ENCODE measurements at places on chromosomes 3 and 15.
A peak's percentile ranks its signal among the peaks of the same experiment; 100 is the strongest.

DNA sequence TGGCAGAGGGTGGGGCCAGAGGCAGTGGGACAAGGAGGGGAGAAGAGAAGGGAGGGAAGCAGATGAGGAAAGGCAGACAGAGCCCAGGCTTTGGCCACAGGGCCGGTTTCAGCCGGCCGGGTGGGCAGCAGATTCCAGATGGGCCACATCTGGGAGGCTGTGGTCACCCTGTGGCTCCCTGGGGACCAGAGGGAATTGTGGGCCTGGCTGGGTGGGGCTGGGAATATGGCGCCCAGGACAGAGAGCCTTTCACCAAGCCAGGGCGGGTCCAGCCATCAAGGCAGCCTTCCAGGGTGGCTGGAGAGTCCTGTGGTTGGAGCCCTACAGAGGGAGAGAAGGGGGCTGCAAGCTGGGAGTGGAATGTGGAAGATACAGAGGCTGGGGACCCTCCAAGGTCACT lies 18.9 kb downstream of the PTH1R start:
- no peak for DNase-seq

DNA sequence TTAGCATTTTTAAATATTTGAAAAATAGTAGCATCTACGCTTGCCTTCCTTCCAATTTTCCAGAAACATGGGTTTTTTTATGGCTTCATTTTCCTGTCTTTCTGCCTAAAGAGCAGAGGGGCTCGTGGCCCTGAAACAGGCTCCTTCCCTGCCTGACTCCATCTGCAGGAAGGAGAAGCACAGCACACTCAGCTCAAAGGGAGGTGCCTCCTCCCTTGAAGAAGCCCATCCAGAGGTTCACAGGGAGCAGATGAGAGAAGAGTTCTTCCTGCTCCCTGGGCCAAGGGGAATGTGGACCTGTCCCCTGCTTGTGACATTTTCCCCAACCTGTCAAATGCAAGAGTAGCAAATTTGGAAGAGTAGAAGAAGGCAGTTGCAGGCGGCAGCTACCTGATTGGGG lies 55.8 kb downstream of the BBX start:
- no peak for DNase-seq

DNA sequence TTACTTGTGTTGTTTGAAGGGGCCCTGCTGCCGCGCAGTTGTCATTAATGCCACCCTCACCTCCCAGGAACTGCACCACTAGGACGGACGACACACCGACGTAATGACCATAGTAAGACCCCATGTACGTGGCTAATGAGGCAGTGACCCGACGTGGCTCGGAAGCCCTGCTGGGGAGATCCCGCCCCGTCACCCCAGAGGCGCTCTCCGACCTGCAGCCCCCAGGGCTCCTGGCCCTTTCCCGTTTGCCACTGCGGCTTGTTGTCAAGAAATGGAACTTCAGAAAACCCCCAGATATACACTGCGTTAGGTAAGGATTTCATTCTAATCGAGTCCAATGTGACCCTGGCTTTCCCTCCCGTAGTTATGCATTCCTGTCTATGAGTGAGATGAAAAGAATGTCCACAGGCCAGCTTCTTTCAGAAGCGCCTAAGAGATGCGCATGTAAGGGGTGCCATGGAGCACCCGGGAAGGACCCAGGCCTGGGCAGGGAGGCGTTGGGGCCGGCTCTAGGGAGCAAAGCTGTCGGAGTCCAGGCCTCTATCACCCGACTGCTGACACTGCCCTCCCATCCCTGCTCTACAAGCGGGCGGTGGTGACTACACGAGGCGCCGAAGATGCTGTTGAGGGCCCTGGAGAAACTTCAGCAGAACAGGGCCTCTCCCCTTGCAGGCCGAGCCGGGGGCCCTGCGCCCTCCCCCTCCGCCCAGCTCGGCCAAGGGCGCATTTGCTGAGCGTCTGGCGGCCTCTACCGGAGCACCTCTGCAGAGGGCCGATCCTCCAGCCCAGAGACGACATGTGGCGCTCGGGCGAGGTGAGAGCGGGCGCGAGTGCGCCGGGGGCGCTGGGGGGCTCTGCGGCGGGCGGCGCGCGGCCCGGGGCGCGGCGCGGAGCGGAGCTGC lies at the start of gene GABRA5:
Gene GABRA5, plus strand, starts transcription at position 765 of the 902 bp plus-strand sequence. CDS start 2,187 bp downstream, outside the sequence.
- no peak for DNase-seq

GRCh38 chr3:161422171-161422700 lies 50.9 kb upstream of the SPTSSB start:
- no peak for DNase-seq

DNA sequence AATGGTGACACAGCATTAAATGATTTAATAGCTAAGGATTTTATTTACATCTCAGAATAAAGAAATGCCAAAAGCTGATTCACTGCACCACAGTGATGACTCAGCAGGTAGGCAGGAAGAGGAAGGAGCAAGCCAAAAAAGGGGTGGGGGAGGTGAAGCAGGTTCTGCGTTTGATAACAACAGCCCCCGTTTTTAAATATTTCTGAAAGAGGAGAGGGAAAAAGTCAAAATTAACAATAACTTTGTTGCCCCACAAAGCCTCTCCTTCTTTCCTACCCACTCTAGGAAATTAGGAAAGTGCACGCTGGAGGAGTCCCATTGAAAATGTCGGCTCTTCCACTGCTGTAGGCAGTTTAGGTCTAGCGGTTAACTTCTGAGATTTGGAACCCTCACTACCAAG lies 9.9 kb upstream of the CCDC54 start:
- no peak for DNase-seq

- DNase-seq = no peak
Measured at GRCh38 chr15:90659481-90659880, 57.7 kb upstream of the BLM start.

DNA sequence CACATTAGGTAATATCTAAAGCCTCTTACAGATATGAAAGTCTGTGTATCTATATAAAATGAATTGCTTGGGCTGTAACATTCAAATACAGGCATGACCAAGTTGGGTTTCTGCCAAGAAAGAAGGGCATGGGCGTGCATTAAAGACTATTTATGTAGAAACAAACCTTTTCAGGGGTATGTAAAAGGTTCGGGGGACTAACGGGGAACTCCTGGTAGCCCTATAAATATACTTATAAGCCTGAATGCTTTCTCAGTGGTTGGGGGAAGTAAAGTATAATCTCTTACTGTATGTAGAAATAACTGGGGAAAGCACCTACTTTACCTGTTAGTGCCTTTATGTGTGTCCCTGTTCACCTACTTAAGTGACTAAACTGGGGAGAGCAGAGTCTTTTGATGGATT lies 154.5 kb upstream of the TBL1XR1 start:
- DNase-seq = peak; percentile 29

- DNase-seq = no peak
Measured at GRCh38 chr3:66115858-66116654, 77.3 kb upstream of the MAGI1 start.

DNA sequence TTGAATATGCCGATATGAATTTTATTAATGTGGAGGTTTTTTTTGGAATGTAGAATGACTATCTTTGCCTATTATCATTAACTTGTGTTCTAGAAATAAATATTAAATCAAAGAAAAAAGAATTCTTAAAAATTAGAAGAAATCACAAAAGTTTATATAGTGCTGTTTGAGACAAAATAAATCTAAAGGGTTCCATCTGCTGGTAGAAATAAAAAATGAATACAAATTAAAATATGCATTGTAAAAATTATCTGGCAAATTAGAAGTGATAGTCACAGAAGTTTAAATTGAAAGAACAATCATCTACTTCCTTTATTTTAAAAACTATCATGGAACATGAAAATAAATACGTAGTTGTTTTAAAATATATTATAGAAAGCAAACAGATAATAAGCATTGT lies 22.7 kb upstream of the ZBTB20 start:
- no peak for DNase-seq

DNA sequence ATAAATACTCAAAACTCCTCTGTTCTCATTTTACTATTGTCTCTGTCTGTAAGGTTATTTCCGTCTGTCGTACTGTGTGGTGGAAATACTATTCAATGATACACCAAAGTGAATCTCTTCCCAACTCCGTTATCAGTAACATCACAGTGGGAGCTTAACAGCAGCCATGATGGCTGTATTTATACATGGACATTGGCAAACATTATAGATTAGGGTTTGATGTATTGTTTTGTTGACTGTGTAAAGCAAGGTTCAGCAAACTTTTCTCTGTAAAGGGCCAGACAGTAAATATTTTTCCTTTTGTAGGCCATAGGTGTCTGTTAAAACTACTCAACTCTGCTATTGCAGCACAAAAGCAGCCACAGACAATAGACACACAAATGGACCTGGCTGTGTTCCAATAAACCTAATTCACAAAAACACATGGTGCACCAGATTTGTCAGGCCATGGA lies 23.2 kb downstream of the LIPC start:
- DNase-seq = no peak

- no peak for DNase-seq
Measured at GRCh38 chr3:126275620-126275904, 81.6 kb downstream of the KLF15 start.

GRCh38 chr3:98917608-98918007 lies 16.1 kb upstream of the DCBLD2 start:
- DNase-seq = no peak

GRCh38 chr3:60045686-60046085 lies 995.9 kb upstream of the CFAP20DC start:
- DNase-seq = no peak

- no peak for DNase-seq
Measured at GRCh38 chr3:156626104-156626503, 48.3 kb upstream of the TIPARP start.

DNA sequence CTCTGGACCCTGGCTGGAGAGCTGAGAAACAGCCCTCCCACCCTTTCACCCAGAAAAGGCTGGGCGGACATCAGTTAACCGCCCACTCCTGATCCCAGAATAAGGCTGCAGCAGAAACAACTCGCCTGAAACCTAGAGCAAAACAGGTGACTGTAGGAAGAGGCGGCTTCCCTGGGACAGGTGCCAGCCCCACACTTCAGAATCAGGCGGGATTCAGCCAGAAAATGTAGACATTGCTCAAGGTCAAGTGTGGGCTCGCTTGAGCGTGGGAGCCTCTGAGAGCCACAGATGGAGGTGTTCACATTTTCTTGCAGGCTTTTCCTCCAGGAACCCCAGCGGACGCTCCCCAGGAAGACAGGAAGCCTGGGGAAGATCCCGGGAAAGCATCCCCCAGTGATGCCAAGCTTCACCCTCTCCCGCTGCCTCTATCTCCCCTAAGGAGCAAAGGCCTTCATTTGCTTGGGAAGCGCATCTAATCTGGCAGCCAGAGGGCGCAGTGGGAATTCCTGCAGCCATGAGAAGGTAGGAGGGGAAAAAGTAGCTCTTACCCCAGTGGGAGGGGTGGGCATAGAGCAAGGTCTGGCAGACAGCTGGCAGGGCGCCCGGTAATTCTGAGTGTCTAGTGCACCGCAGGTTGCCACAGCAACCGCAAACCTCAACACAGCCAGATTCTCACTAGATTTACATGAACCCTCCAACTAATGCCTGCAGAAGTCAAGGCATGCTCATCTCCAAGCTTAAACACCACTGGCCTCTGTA lies 77.7 kb downstream of the OCA2 start:
- DNase-seq = no peak

DNA sequence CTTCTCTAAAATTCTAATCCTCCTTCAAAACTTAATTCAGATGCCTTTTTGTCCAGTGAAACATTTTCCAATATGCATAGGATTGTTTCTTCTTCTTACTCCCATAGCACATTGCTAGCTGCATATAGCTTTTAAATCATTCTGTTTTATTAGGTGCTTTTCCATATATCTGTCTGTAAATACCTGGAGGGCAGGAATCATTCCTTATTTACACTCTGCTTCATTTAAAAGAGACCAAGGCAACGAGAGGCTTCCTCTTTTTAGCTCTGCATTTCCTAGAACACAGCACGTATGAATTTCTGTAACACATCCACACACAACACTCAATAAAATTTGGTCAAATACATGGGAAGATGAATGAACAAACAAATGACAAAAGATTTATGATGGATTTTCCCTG lies 43.5 kb upstream of the KPNA4 start:
- no peak for DNase-seq

- no peak for DNase-seq
Measured at GRCh38 chr3:96961576-96961975, 147.2 kb downstream of the EPHA6 start.

- no peak for DNase-seq
Measured at GRCh38 chr15:82850731-82851130, 41.3 kb downstream of the WHAMM start.

GRCh38 chr3:71288269-71288930 lies 295.1 kb downstream of the FOXP1 start:
- no peak for DNase-seq

GRCh38 chr3:99669879-99670555 lies 31.6 kb downstream of the COL8A1 start:
- DNase-seq = no peak

- DNase-seq = no peak
Measured at GRCh38 chr3:188728371-188728896, 443.3 kb upstream of the TPRG1 start.

GRCh38 chr3:110612045-110612444 lies 459.6 kb upstream of the NECTIN3 start:
- no peak for DNase-seq

GRCh38 chr3:101138817-101139216 lies 145.6 kb upstream of the ABI3BP start:
- DNase-seq = no peak

DNA sequence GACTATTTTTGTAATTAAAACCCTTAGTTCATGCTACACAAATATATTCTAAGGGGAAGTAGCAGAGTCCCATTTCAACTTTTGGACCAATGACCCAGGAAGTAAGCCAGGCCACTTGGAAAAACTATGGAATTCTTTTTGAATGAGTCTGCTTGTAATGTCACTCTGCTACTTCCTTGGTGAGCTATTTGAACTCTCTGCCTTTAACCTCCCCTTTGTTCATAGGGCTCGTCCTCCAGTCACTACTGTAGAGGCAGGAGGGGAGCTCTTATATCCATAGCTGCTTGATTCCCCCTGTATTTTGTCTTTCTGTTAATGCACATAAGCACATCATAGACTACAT lies 119.6 kb downstream of the UACA start:
- no peak for DNase-seq

- no peak for DNase-seq
Measured at GRCh38 chr3:135218304-135218703, 423.2 kb downstream of the EPHB1 start.

- no peak for DNase-seq
Measured at GRCh38 chr3:45475145-45475544, 86.8 kb downstream of the LARS2 start.

GRCh38 chr3:89488800-89489580 lies 381.6 kb downstream of the EPHA3 start:
- no peak for DNase-seq

- no peak for DNase-seq
Measured at GRCh38 chr3:143712522-143712921, 135.7 kb downstream of the SLC9A9 start.

Measured in GM12891 (cell line).